Osteoblast (primary cell): ENCODE measurements at places on chromosomes 13 and 19.

GRCh38 chr13:97268772-97269171 lies 46.6 kb downstream of the MBNL2 start:
- DNase-seq: no peak

DNA sequence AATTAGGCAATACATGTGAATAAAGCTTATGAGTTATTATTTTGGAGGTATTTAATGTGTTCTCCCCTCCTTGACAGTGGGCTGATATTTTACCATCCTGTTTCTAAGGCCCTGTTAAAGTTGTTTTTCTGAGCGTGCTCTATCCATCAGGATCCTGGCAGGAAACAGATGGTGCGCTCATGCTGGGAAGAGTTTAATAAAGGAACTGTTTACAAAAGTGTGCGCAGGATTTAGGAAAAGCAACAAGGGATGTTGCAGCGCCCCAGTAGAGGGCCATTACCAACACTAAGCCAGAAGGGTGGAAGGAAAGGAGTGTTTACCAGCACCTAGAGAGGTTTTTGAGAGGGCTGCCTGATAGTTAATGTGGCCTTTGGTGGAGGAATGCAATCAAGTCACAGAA lies 374.5 kb downstream of the KCNRG start:
- no peak for DNase-seq

- DNase-seq: no peak
These were observed 271.1 kb upstream of the MAB21L1 start for GRCh38 chr13:35747594-35747993.

- no peak for DNase-seq
These were observed 9.4 kb upstream of the PGLYRP2 start for GRCh38 chr19:15488489-15489226.

- DNase-seq: peak; percentile 52
These were observed 7.3 kb downstream of the IFNL3 start for GRCh38 chr19:39237200-39238184.

DNA sequence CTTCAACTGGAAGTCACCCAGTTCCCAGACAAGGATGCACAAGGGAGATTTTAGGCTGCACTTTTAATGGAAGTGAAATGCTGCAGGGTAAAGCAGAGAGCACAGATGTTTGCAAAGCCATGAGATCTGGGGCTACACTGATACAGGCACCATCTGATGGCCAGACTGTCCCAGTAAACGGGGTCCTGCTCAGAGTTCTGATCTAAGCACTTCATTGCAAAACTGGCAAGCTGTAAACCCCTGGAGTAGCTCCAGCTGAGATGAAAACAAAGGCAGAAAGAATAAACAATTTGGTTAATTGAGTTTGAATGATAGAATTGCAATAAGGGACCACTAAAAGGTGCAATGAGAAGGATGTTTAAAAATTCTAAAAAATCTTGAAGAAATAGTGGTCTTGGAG lies 197.1 kb downstream of the OXGR1 start:
- no peak for DNase-seq

GRCh38 chr13:113209759-113210421 lies 477 bp downstream of the CUL4A start:
- DNase-seq: peak; percentile 88

DNA sequence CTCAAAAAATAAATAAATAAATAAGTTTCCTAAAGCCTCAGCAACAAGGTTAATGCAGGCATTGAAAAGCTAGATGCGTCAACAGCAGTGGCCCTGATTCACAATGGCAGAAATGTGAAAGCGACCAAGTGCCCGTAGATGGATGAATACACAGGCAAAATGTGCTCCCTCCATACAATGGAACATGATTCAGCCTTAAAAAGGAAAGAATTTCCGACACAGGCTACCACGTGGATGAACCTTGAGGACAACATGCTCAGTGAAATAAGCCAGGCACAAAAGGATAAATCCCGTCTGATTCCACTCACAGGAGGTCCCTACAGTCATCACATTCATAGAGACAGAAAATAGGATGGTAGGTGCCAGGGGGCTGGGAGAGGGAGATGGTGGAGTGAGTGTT lies 31.7 kb downstream of the INSR start:
- no peak for DNase-seq

GRCh38 chr19:40054632-40055031 lies 1.4 kb downstream of the ZNF780B start:
- DNase-seq: no peak

DNA sequence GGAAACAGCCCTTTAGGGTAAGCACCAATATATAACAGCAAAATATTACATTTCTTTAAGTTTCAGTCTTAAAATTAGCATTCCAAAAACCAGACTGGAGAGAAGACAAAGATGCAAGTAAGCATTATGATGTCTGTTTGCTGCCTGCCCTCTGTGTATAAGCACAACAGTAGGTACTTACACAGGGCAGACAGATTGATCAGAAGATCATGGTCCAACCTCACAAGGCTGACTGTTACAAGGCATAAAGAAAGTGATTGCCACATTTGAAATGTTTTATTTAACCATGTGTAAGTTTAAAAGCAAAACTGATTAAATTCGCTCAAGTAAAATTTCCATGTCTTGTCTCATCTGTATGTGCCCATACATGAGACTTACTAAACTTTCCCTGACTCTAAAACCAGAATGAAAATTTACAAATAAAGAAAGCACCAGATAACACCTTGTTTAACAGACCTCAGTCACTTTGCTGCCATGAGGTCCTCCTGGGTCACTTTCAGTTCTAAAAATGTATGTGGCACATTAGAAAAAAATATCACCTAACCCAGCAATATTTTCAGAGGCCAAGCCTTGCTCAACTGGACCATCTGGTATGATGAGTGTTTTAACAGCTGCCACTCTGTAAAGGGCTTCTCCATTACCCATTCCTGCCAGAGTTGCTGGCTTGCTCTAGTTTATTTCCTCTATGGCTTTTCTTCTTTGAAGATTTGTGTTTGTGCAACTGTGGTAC lies 297.0 kb downstream of the RBM26 start:
- no peak for DNase-seq

DNA sequence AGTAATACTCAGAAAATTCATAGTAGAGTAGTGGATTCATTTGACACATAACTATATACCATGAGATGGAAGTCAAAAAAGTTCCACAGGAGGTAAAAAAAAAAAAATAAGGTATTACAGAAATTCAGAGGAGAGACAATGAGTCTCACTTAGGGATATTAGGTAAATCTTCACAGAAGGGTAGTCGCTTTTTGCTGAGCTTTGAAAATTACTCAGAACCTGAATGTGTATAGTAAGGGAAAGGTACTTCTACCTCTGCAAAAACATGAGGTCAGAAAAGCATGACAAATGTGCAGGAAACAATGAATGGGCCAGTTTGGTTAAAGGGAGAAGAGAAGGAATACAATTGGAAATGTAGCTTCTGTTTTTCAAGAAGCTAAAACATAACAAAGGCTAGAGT lies 250.6 kb downstream of the ITGBL1 start:
- DNase-seq: no peak

- no peak for DNase-seq
These were observed 459.6 kb downstream of the KLF12 start for GRCh38 chr13:73674570-73674969.

GRCh38 chr19:5572556-5573286 lies 5.0 kb upstream of the TINCR start:
- DNase-seq: no peak

DNA sequence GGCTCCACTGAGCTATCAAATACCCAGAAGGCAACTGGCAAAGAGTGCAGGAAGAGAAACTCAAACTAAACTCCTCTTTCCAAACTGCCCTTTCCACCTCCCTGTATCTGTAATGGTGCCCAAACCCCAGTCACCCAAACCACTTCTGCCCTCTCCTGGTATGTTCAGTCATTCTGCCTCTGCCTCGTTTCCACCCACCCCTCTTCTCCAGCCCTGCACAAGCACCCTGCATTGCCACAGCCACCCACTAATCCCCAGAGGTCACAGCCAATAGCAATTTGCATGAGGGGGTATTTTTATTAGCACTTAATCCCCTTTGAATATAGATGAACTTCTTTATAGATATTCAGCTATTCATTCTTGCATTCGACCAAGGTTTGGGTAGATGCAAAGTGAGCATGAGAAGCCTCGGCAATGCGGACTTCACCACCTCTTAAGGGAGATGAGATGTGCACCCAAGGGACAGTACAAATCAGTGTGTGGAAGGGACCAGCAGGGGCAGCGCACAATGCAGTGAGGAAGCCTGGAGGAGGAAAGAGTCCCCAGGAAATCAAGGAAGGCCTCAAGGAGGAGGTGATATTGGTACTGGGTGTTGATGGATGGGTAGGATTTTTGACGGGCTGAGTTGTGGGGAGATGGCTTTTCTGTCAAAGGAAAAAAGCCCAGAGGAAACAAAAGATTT lies 12.4 kb downstream of the TMEM272 start:
- DNase-seq: peak; percentile 86

- DNase-seq: no peak
These were observed 154.0 kb upstream of the TSC22D1 start for GRCh38 chr13:44730099-44730498.

DNA sequence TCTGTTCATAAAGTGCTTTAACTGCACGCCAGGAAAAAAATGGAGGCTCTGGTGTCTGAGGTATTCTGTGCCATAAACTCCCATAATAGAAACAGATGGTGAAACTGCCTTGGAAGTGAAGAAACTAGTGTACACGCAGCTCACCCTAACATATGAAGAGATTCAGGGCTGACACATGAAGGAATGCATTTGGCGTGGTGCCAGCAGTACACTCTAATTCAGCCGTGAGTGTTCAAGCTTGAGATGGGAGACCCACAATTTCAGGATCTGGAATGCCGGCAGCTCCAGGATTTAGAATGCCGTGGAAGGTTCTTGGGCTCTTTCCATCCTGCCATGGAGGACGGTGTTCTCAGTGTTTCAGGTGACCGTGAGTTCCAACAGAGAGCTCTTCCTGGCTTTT lies 478.4 kb downstream of the TSHZ3 start:
- DNase-seq: no peak

- no peak for DNase-seq
These were observed 270.0 kb upstream of the PCDH20 start for GRCh38 chr13:61685682-61686012.

DNA sequence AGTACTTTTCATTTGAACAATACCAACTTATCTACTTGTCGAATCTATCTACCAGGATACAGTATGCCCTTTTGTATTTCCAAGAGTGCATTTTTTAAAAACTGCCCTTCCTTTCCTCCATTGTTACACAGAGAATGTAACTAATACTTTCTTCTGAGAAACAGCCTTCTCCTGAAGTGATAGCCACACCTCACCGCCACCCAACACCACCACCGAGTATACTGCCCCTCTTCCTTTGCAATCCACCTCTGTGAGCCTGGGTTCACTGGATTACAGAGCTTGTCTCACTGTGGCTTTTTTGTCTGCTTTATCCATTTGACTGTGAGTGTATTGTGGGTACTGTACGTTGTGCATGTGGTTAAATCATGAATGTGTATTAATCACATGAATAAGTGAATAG lies 305.4 kb downstream of the KLF12 start:
- no peak for DNase-seq

DNA sequence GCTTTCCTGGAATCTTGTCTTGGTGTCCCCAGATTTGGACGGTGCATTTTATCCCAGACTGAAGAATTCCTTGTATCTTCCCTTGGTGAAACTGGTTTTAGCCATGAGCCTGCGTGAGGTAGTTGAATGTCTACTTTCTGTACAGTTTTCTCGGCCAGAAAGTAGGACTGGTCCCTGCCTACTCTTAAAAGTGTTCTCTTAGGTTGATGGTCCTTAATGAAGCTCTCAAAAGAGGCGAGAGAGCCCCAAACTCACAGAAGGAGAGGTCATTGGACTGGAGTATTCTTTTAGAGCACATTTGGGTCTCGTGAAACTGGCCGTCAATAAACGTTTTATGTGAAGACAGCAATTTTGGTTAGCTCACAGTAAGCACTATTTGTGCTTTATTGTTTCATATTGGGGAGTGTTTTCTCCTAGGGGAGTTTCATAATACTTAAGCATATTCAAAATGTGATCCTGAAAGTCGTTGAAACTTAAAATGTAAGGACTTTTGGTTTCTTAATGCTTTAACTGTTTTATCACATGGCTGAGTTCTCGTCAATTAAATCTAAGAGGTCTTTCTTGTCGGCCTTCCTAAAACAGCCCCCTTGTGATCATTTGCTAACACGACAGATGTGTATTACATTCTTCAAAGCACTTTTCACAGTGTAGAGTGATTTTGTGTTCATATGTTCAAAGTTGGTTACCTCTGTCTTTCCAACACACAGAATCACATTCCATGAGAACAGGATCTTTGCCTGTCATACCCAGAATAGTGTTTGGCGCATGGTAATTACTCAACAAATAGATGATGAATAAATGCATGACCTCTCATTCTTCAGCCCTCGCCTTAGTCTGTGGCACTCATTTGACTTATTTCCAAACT lies 889 bp downstream of the GTF2F2 start:
- DNase-seq: peak; percentile 41

DNA sequence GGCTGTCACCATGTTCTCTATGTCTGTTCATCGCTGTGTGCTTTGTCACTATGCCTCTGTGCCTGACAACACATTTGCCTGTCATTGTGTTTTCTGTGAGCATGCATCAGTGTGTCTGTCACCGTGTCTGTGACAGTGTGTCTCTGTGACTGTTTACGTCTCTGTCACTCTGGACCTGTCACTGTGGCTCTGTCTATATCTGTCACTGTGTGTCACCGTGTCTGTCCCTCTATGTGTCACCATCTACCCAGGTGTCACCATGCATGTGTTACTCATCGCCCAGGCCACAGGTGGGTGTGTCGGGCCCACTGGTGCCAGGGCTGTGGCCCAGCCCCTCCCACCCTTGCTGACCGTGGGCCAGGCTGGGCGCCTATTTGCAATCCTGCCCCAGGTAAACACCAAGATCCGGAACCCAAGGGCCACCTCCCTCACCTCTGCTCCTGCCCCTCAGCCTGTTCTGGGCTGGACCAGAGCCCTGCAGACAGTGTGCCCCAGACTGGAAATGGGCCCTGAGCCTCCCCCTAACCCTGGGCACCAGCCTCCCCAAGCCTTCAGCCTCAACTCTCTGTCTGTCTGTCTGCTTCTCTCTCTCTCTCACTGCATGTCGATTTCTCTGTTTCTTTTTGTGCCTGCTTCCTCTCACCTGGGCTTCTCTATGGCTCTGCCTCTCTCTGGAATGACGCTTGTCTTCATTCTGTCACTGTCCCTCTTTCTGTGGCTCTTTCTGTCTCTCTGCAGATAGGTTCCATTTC lies 7.7 kb downstream of the IRF2BP1 start:
- peak; percentile 71 for DNase-seq

DNA sequence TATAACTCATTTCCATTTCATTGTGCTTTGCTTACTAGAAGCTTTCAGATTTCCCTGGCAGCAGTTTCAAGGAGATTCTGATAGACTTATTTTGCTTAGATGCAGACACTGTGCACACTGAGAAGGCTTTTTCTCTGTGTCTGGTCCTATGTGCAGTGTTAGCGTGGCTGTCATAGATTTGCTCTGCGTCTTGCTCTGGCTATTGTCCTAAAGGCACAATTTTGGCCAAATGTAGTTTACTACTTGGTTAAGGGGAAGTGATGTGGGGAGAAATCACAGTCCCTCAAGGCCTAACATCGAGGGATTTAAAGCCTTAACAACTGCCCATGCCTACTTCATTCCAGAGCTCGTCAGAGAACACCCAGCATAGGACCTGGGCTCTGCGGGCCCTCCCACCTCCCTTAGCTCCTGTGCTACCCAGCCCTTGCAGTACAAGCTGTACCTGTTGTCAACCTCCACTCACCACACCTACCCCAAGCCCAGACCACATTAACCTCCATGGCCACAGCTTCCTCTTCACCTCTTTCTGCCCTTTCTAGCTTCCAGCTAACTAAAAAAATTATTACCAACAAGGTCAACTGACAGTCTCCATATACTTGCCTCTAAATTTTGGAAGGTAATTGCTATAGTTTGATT lies 38.9 kb upstream of the KATNAL1 start:
- DNase-seq: no peak
